ENCODE measurements at places on chromosomes 3 and 15.

DNA sequence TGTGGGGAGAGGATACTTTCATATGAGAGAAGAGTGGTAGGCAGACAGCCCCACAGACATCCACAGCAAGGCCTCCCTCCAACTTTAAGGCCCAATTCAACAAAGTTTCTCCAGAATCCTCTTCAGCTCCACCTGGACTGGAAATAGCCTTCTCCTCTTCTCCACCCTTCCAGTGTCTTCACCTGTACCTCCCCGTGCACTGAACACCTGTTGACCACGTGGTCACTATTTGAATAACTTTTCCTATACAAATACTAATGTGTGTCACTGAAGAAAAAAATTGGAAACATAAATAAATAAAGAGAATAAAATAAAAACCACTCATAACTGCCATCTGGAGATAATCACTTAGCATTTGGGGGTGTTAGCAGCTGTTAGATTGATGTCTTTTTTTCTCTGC, 52.9 kb downstream of the CCNL1 start:
- DNase-seq, result no peak

DNA sequence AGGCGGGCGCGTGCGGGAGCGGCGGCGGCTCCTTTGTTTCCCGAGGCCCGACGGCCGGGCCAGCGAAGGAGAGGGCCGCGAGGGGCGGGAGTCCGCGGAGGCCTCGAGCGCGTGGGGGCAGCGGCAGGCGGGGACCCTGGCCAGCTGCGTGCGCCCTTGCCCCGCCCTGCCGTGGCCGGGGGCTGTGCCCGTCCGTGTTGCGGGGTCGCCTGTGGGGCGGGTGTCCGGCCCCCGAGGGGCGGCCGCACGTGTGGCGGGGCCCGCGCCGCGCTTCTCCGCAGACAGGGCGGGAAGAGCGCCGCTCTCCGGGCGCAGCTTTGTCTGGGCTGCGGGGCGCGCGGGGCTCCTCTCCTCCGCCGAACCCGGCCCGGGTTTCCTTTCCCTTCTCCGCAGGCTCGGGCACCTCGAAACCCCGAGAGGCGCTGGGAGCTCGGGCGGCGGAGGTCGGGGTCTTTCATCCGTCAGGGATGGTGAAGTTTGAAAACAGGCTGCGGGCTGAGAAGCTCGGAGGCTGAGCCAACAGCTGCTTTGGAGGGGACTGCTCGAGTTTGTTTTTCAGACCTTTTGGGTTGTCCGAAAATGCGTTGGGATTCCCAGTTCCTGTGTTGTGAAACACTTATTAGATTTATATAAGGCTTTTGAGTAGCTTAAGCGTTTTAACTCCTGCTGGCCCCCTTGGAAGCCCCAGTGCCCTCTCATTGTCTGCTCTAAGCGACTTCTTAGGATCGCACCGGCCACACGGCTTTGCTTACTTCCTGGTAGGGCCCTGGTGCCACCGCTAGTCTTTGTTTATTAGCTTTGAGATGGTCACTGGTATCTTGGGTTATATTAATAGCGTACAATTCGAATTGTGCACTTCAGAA, 817 bp downstream of the USP3 start:
- DNase-seq, result peak; percentile 54

DNA sequence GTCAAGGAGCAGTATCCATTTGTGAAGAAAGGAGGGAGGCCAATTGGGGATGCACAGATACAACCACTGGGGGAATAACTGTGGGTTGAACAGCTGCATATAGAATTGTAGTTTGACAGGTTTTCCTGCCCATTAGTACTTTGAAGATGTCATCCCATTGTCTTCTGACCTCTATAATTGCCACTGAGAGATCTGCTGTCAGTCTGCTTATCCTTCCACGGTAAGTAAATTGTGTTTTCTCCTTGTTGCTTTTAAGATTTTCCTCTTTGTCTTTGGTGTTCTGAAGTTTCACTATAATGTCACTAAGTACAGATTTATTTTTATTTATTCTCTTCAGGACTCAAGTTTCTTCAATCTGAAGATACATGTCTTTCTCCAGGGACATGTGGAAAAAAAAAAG, 56.6 kb downstream of the MOBP start:
- no peak for DNase-seq

DNA sequence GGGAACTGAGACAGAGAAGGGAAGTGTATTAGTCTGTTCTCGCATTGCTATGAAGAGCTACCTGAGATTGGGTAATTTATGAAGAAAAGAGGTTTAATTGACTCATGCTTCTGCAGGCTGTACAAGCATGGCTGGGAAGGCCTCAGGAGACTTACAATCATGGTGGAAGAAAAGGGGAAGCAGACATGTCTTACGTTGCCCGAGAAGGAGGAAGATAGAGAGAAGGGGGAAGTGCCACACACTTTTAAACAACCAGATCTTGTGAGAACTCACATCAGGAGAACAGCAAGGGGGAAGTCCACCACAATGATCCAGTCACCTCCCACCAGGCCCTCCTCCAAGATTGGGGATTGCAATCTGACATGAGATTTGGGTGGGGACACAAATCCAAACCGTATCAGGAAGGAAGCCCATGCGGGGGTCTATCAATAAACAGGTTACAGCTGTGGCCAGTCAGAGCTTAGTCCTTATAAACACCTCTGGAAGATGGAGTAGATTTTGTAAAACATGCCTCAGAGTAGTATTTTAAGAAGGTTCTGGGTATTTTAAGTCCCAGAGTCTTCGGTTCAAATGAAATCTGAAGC, 153.9 kb downstream of the GHSR start:
- no peak for DNase-seq

DNA sequence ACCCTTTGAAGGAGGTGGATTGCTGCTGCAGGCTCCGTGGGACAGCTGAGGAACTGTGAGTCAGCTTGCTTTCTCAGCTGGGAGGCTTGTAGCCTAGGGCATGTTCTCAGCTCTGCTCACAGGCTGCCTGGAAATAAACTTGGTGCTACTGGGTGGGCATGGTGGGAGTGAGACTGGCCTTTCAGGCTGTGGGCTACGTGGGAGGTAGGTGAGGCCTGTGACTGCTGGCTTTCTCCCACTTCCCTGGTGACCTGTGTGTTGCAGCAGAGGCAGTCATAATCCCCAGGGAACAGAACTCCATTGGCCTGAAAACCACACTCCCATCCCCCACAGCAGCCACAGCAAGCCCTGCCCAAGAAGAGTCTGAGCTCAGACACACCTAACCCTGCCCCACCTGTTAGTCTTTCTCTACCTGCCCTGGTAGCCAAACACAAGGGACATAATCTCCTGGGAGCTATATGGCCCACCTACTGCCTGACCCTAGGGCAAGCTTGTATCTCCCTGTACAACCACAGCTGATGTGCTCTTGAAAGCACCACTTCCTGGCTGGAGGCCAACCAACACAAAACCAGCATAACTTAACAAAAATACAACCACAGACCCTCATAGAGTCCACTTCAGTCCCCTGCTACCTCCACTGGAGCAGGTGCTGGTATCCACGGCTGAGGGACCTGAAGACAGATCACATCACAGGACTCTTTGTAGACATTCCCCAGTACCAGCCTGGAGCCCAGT, 236.5 kb downstream of the SQOR start:
- DNase-seq, result no peak

DNA sequence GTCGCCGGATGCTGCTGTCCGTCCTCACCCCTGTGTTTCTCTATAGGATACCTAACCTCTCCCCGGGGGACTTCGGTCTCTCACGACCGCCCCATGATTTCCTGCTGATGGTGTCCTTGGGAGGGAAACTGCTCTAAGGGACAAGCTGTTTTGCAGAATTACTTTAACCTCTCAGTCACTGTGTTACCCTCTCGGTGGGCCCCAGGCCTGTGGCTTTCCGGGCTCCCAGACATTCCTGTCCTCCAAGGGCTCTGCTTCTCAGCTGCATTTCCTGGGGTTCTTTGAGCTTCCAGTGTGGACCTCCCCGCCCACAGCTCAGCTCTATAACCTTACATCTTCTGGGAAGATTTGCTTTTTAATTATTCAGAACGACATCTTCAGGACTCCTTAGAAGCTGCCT, 40.9 kb downstream of the CHST2 start:
- DNase-seq, result no peak

DNA sequence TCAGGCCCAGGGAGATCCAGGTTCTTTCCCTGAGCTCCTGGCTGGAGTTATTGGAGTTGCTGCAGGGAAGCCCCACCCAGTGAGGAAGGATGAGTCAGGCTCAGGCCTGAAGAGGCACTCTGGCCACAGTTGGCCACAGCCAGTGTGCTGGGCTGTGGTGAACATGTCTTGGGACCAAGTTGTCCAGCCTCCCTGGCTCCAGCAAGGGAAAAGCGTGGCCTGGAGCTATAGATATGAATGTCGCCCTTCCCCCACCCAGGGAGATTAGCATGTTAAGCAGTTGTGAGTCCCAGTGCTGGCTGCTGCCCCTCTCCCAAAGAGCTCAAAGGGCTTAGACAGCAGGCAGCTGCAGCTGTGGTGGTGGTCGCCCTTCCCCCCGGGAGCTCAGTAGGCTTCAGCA, 963.2 kb downstream of the ROBO2 start:
- no peak for DNase-seq

DNA sequence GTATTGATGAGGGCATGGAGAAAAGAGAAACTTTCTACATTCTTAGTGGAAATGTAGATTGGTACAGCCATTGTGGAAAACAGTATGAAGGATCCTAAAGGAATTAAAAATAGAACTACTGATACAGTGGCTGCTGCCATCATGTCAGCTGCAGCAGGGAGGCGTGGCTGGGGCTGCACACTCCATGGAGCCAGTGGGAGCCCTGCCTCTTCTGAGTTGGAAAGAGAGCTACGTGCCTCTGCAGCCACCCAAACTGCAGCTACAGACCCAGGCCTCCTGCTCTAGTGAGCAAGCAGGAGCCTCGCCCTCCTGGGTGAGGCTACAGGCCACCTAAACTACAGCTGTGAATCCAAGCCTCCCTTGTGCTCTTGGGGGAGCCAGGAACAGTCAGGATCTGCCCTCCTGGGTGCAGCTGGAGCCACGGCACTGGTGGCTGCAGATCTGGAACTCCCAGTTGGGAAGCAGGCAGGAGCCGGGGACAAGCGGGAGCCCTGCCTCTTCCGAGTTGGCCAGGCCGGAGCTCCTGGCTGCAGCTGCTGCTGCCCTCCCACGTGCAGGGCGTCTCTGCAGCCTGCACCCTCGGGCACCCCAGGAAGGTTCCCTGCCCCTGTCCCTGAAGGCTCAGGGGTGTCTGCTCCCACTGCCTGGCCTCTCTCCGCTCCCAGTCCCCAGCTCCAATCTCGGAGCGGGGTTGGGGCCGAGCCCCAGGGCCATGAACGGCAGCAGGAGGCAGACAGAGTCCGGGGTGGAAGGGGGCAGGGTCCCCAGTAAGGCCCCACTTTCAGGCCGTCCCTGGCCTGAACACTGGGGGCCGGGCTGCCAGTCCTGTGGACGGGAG, 64.5 kb downstream of the THBS1 start:
- DNase-seq, result no peak

DNA sequence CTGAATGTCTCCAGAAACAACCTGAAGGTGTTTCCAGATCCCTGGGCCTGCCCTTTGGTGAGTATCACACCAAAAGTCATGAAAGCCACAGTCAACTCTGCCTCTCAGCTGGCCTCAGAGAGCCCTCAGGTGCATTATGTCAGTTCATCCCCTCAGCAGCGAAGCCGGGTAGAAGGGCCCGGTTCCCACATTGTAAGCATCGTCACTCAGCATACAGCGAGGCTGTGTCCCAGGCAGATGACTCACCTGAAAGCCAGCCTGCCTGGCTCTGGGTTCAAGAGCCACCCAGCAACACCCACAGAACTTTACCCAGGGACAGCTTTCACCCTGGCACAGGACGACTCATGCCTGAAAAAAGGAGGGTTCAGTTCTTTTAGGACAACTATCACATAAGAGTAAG, 91.6 kb downstream of the LRRK1 start:
- DNase-seq, result no peak

GRCh38 chr3:73556520-73557372, 68.0 kb downstream of the PDZRN3 start:
- no peak for DNase-seq

- DNase-seq, result no peak
Observed at GRCh38 chr15:99296386-99296785, 45.1 kb downstream of the LRRC28 start.

- DNase-seq, result peak; percentile 61
Observed at GRCh38 chr15:40313531-40314398, 6.0 kb upstream of the PLCB2 start.

- no peak for DNase-seq
Observed at GRCh38 chr3:46096336-46096735, 69.1 kb upstream of the XCR1 start.

- DNase-seq, result no peak
Observed at GRCh38 chr3:155354658-155355057, 61.2 kb upstream of the STRIT1 start.

GRCh38 chr3:127120851-127121647, 71.9 kb upstream of the PRR23E start:
- no peak for DNase-seq

- DNase-seq, result no peak
Observed at GRCh38 chr15:38266247-38266986, 13.8 kb downstream of the SPRED1 start.

DNA sequence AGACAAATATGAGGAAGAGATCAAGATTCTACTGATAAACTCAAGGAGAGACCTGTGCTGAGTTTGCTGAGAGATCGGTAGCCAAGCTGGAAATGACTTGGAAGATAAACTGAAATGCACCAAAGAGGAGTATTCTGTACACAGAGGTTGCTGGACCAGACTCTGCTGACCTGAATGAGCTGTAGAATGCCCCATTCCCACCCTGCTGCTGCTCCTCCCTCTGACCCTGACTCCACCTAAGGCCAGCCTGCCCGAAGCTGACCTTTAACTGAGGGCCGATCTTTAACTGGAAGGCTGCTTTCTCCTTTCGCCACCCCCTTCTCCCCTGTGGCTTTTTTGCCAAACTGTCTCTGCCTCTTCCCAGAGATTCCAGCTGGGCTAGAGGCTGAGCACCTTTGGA, 34.6 kb downstream of the CDIN1 start:
- no peak for DNase-seq

DNA sequence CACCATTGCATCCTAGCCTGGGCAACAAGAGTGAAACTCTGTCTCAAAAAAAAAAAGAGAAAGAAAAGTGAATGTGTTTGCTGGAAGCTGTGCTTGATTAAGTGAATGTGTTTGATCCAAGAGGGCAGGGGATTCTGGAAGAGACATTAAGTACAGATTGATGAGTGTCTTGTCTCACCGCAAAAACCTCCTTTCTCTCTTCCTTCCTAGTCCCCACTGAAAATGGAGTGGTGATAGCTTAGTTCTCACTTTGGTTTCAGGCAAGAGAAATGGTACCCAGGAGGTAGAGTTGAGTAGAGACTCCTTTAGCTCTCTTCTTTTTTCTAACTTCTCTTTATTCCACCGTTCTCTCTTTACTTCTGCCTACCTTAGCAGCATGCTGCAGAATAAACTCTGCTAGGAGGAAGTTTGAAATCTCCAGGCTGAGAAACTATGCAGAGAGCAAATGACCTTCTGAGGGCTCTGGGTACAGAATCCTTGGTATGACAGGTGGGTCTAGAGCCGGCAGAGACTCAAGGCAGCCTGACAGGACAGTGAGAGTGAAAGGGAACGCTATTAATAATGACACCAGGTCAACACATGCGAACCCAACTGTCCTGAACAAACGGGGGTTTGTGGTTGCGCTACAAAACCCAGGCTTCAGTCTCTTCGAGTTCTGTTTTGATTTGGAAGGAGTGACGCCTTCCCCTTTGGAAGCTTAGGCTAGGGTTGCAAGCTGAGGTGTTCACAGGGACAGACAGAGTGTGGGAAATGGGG, 74.9 kb downstream of the SMAD3 start:
- no peak for DNase-seq

All from CD4-positive, alpha-beta T cell treated with Interleukin-15 for 4 hours (primary cell).